Lung (tissue), 17 donors: ENCODE measurements at places on chromosomes 4 and X. TPM values are rescaled to one million over a fixed set of nuclear protein-coding genes. Genes with fewer than 3 reads are reported as not detected.

- peak; percentile 38 for DNase-seq
Measured at GRCh38 chr4:112189754-112190153, 41.8 kb upstream of the AP1AR start.

DNA sequence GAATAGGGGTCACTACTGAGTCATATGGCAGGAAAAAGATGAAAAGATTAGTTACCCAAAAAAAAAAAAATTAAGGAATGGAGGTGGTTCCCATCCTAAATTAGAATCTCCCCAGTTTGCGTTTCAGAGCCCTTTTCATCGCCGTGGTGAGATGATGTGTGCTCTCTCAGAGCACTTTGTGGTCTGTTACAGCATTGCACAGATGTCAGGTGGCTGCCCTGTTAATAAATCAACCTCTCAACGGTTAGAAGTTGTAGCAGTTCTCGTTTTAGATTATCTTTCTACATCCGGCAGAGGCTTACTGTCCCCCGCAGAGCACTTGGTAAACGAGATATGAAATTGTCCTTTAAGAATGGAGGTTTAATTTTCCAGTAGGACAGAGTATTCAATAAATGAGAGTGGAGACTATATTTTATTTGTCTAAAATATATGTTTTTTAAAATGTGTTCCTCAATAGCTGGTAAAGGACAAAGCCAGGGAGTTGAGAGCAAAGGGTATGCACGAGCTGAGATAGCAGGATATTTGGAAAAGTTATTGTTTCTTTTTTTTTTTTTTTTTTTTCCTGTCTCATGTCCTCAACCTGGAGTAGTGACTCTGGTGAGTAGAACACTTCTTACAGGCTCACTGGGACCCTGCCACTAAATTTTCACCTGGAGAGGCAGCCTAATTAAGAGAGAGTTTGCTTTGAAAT, 26.9 kb downstream of the AFF1 start:
- DNase-seq, result peak; percentile 53

DNA sequence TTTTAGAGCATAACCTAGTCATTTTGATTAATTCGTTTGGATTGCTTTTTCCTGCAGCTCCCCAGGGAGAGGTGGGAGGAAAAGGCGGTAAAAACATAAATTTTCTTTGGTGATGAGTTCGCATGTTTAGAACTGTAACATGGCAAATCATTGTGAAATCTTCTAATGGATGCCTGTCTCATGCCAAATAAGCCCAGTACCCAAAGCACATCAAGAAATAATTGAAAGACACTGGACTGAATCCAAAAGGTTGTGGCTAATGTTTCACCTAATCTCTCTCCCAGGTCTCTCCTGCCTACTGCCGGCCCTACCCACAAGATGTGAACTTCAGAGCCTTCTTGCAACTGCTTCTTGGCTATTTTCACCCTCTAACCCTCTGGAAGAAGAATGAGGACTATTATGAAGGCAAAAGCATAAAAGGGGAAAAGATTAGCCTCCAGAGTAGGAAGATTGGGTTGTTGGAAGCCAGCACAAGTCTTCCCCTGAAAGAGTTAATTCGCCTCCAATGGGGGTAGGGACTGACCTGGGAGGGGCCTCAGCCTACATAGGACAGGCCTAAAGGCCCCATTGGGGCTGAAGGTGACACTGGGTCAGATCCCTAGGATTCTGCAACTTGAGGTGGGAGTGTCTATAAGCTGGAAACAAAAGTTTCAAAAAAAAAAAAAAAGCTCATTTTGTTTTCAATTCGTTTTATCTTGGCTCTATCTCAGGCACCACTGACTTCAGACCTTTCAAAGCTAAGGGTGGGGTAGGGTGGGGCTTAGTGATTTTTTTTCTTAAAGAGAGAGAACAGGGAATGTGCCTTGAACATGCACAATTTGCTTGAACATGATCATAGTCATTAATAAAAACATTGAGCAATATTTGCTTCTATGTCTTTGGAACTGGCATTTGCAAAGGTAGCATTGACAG, 278.6 kb upstream of the KLF3 start:
- no peak for DNase-seq

DNA sequence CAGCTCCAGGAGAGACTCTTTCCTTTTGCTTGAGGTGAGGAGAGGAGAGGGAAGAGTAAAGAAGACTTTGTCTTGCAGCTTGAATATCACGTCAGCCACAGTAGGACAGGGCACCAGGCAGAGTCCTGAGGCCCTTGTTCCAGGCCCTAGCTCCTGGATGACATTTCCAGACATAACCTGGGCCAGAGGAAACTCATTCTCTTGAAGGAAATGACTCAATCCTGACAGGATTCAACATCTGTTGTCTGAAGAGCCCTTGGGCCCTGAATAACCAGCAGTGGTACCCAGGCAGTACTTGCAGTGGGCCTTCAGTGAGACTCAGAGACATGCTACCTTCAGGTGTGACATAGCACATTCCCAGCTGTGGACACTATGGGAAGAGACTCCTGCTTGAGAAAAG, 62.8 kb downstream of the FGF16 start:
- no peak for DNase-seq

- DNase-seq, result no peak
Measured at GRCh38 chrX:129723511-129723910, 15.3 kb upstream of the XPNPEP2 start.

- DNase-seq, result no peak
Measured at GRCh38 chr4:23033796-23034195, 341.1 kb downstream of the GBA3 start.

- no peak for DNase-seq
Measured at GRCh38 chr4:17877661-17878060, 66.9 kb downstream of the NCAPG start.

- no peak for DNase-seq
Measured at GRCh38 chr4:39961311-39961877, 16.3 kb downstream of the PDS5A start.

DNA sequence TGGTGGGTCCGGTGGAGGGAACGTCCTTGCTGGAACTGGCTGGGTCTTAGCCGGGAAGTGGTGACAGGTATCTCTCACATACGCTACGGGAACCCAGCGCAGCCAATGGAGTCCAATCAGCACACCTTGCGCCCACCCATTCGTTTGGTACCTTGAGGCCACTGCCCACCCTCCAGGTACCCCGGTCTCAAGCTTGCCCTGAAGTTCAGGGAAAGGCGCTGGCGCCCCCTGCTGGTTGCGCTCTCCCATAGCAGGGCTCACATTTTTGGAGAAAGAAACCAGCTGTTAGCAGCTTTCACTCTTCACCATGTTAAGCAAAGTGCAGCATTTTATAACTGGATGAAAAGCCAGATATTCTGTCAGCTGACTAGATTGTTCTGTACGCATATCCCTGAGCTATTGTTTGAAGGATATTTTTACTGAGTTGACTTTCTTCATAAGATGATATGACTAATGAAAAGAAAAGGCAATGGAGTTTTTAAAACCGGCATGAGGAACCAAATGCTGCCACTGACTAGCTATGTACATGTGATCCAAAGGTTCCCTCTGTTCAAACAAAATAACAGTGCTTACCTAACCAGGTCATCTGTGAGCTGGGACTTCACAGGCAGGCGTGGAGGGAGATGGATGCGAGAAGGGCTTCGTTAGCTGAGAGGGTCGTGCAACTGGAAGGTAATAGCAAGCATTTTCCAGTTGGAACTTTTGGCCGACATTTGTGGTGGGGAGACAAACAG, 43.7 kb downstream of the OTOP1 start:
- DNase-seq, result peak; percentile 21

- no peak for DNase-seq
Measured at GRCh38 chr4:134812611-134813010, 611.0 kb upstream of the PABPC4L start.

- no peak for DNase-seq
Measured at GRCh38 chr4:93299118-93299517, 529.4 kb upstream of the ATOH1 start.

DNA sequence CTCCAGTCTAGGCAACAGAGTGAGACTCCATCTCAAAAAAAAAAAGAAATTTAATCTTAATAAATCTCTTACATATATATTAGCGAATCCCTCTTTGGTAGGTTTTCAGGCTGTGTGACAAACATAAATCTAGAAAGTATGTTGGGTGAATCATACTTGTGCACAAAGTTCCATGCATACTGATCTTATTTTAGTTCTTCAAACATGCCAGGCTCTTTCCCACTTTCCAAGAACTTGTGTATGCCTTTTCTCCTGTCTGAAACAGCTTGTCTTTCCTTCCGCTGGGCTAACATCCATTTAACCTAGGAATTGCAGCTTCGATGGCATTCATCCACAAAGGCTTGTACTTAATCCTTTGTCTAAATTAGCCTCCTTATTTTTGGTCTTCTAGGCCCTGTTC, 156.6 kb upstream of the CASK start:
- no peak for DNase-seq

- DNase-seq, result peak; percentile 18
Measured at GRCh38 chr4:87851332-87851731, 18.6 kb downstream of the MEPE start.

GRCh38 chr4:168259096-168259495, 59.5 kb downstream of the DDX60 start:
- no peak for DNase-seq

Gene MAGEA4
- polyA plus RNA-seq, result not detected

Gene PNMA5
- 0.03 TPM for polyA plus RNA-seq

Gene F8A1
- polyA plus RNA-seq, result 23.0 TPM

Gene ZMAT1
- 13.0 TPM for polyA plus RNA-seq

Gene SUPT20HL1
- polyA plus RNA-seq, result not detected

Gene THAP9
- 2.1 TPM for polyA plus RNA-seq

Gene TBCK
- polyA plus RNA-seq, result 7.6 TPM

Gene ASB9
- polyA plus RNA-seq, result 2.5 TPM

Gene CYLC1
- not detected for polyA plus RNA-seq

Gene QRFPR
- 0.02 TPM for polyA plus RNA-seq

Gene PRPS2
- 12.6 TPM for polyA plus RNA-seq

Gene HMGB3
- 27.7 TPM for polyA plus RNA-seq

Gene JCHAIN
- 91.8 TPM for polyA plus RNA-seq

Gene TEX13C
- not detected for polyA plus RNA-seq
